ENCODE measurements at places on chromosomes 6 and 20.

GRCh38 chr6:111478749-111479148, 4.3 kb downstream of the REV3L start:
- peak; percentile 47 for DNase-seq

- DNase-seq: no peak
Observed at GRCh38 chr6:42692137-42692911, 30.1 kb downstream of the PRPH2 start.

- DNase-seq: no peak
Observed at GRCh38 chr6:10014557-10014956, 400.3 kb downstream of the TFAP2A start.

DNA sequence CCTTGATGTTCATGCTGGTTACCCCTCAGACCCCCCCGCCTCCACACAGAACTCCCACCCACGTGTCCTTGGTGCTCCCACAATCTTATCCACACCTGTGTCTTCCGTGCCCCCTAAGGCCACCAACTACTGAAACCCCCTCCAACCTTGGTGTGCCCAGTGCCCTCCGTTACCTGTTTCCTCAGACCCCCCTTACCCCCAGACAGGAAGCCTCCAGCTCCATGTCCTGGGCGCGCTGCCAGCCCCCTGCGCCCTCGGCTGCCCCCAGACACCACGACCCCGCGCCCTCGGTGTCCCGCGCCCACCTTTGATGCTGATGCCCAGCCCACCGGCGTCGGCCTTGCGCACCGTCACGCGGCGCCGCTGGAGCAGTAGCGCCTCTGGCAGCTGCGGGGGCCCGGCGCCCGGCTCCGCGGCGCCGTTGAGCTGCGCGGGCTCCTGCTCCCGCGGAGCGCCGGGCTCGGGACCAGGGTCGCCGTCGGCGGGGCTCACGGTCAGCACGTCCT, 504 bp downstream of the SNTA1 start:
- DNase-seq: no peak

GRCh38 chr6:45698046-45698445, 317.6 kb downstream of the CLIC5 start:
- no peak for DNase-seq

- DNase-seq: no peak
Observed at GRCh38 chr6:169092375-169092774, 161.3 kb downstream of the THBS2 start.

DNA sequence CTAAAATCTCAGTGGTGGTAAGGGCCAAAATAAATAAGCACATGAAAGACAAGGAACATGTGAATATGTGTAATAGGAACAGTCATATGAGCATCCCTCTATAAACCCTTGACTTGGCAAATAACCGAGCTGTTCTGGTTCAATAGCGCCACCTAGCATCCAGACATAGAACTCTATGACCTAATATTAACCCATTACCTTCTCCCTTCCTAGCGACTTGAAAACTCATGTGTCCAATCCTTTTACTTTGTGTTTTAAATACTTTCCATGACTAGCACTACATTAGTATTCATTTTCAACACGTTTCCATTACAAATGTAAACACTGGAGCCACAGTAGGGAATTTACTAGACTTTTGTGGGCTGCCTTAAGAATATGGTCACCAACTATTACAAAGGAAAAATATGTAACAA, 279.7 kb downstream of the UST start:
- DNase-seq: no peak

GRCh38 chr6:63352544-63353285, 32.9 kb upstream of the LGSN start:
- DNase-seq: peak; percentile 27

DNA sequence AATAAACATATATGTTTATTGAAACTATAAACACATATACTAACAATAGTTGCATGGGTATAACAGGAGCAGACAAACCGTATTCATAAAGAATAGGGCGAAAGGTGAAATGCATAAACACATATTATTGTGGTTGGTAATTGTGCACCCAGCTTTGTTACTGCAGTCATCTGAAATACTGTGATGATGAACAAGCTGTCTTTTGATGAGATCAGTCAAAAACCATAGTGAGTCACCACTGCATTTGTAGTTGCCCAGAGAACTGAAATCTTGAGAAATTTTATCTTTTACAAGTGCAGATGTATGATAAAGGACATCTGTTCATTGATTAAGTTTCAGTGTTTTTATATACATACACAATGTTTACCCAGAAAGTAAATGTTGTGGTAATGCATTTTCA, 133.7 kb downstream of the MYO6 start:
- no peak for DNase-seq

- no peak for DNase-seq
Observed at GRCh38 chr6:39493777-39494176, 171.3 kb upstream of the KCNK16 start.

- no peak for DNase-seq
Observed at GRCh38 chr6:68653074-68653705, 18.1 kb downstream of the ADGRB3 start.

GRCh38 chr20:52484438-52484837, 292.9 kb upstream of the ZFP64 start:
- no peak for DNase-seq

Measured in immature natural killer cell (primary cell).